ENCODE measurements at places on chromosomes 2 and 18.

- DNase-seq = no peak
Observed at GRCh38 chr2:123839326-123839725, 185.8 kb upstream of the CNTNAP5 start.

DNA sequence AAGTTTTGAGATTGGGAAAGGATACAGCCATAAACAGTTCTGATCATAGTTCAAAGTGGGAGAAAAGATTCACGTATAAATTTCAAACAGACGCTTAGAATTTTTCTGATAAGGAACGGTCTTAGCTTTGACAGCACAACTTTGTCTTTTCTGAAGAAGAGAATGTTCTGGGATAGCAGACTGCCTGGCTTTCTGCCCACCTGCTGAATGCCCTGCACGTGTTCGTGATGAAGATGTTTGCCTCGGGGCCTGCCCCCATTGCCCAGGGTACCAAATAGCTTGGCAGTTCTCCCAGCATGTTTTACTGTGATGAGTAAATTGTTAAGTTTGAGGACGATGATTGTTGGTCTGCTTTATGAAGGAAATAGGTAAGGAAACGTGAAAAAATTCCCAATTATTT, 4.6 kb downstream of the MRPL33 start:
- DNase-seq = peak; percentile 54

DNA sequence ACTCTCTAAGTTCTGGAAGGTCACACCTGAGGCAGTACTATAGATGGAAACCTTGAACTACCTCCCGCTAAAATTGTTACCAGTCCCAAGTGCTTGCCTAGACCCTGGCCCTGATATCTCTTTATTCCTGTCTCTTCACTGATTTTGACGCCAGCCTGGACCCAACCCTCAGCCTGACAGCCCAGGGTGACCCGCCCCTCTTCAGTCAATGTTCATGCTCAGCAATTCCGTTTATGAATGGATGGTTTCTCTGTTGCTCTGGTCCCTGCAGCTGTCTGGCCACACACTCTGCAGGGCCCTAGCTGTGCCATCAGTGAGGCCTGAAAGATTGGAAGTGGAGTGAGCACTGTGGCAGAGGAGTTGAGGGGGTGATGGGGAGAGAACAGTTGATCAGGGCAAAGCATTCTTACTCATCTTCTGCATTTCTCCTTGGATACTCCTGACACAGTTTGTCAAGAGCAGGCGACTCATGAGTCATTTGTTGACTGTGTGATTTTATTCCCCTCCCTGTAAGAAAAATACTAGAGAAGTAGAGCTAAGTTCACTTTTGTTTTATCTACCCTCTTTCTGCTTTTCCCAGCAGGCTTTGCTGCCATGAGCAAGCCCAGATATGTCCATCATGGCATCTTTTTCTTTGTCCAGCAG, 46.0 kb downstream of the NPAS2 start:
- DNase-seq = peak; percentile 66

DNA sequence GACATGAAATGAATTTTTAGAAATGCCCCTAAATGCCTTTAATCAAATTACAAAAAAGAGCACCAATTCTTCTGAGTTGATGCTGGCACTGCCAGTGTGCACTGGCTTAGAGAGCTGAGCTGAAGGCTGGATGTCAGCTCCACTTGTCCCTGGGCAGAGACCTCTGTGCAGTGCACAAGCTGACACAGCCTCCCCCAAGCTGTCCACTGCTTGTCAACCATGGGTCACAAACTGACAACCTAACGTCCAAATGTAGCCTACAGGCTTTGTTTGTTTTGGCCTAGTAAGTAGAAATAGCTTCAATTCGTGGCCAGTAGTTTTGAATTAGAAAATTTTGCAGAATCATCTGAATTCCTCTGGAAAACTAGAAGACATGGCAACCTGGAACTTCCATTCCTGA, 605.6 kb downstream of the DCC start:
- no peak for DNase-seq

- DNase-seq = no peak
Observed at GRCh38 chr18:33840212-33840593, 262.2 kb downstream of the ASXL3 start.

- DNase-seq = no peak
Observed at GRCh38 chr2:141508086-141508752, 622.6 kb downstream of the LRP1B start.

DNA sequence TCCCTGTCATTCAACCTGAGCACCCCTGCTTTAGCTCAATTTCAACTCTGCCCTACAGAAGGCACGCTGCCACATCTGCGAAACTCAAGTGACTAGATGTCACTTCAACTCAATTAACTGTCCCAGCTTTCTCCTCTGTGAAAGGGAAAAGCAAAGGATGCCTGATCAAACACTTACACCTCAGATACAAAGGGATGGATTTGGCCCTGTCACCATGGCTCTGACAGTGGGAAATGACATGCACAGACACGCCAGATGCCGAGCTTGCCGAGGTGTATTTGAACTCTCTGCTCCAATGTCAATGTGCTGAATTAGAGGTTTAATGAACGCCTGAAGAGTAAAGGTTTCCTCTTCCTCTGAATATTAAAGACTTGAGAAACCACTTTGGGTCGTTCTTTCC, 481.1 kb downstream of the CBLN2 start:
- DNase-seq = no peak
